Fibroblast of villous mesenchyme (primary cell): ENCODE measurements at places on chromosomes 11 and 22. TPM values are rescaled to one million over a fixed set of nuclear protein-coding genes. Genes with fewer than 3 reads are reported as not detected.

DNA sequence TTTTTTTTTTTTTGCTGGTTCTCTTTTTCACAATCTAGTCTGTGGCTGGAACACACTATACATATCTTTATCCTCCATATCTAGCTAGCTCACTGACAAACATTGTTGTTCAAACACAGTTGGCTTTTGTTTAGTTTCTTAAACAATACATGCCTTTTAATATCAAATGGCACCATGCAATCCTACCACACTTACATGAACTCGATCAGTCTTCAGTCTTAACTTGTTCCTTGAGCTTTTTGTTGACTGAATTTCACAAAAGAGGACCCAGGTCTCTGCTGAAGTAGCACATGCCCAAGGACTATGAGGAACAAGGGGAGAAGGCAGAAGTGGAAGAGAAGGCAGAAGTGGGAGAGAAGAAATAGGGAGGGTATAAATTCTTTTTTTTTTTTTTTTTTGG is 25.5 kb downstream of the TMEM123 start:
- DNase-seq, result no peak

DNA sequence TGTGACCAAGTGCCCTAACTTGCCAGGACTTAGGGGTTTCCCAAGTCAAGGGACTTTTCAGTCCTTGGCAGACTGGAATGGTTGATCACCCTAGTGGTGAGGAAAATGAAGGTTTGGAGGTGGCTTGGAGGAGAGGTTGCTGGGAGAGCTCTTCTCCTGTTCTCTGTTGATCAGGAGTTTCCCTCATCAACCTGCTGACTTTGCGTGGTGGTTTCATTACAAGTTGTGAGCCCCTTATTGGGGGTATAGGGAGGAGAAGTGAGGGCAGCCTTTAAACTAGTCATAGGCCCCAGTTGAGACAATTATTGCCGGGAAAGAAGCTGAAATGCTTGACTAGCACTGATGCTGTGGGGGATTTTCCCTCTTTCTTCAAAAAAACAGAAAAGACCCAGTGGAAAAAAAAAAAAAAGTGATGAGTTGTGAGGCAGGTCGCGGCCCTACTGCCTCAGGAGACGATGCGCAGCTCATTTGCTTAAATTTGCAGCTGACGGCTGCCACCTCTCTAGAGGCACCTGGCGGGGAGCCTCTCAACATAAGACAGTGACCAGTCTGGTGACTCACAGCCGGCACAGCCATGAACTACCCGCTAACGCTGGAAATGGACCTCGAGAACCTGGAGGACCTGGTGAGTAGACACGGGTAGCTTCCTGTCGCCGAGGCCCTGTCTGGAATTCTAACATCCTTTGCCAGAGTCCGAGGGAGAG is at the start of gene CXCR5:
CXCR5 (plus strand) TSS at position 525 of the 704 bp plus-strand sequence; CDS start at position 575, 50 bp downstream.
- DNase-seq, result no peak

- no peak for DNase-seq
Measured at GRCh38 chr11:112394304-112394703, 133.6 kb upstream of the PLET1 start.

DNA sequence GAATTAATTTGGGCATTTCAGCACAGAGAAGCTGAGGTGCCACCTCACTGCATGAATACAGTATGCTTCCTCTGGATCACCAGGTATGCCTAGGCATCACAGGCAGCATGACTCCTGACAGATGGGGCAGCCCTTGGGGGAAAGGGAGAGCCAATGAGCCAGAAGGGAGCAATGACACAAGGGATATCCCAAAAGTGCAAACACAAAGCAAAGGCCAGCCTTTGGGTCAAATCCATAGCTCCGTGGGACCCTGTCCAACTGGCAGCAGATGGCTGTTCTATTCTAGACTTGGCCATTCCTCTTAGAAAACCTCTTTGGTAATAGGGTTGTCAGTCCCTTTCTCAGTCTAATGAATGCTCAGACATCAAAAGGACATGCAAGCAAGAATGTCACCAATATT is 73.3 kb downstream of the SERGEF start:
- DNase-seq, result no peak

DNA sequence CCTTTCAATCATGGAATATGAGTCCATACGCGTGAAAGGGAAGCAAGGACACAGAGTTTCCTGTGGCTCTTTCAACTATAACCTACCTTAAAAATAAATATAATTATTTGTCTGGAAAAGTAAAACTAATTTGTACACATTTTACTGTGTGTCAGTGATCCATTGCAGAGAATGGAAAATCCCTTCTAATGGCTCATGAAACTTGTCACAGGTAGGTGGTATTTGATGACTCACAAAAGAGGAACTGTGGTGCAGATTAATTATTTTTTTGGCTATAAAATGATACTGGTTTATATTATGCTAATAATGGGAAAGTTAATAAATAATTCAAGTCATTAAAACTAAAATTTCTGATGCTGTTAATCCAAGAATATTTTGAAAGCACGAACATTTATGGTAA is 792.2 kb downstream of the METTL15 start:
- no peak for DNase-seq

DNA sequence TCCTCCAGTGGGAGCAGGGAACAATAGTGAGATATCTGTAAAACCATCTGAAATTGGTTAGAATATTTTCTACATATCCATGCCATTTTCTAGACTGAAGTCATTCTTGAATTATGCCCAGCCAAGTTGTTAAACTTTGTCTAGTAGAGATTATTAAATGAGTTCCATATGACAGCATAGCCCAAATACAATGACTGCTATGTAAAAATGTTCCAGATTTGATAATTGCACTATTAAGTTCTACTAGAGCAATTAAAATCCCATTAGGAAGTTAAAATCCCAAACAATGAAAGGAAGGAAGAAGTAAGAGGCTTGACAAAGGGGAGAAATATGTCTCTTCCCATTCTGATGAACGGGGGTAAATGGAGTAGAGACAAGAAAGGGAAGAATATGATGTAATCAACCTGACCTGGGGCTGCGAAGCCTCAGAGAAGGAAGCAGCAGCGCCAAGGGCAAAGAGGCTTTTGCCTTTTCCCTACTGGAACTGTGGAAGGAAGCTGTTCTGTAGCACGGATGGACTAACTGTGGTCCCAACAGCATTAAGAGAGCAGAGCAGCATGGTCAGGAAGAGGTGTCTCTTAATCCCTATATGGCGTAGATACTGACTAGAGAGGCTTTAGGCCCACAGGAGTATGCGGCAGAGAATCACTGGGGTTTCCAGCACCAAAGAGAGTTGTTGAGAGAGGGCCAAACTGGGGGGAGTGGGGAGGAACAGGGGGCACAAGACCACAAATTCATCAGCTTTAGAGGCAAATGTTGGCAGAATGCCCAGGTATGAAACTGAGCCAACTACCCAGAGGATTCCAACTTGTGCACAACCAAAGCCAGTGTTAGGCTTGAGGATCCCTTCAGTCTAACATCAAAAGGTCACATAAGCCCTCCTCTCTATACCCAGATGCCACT is 26.7 kb downstream of the RRP8 start:
- DNase-seq, result peak; percentile 31

- DNase-seq, result peak; percentile 85
Measured at GRCh38 chr22:41288245-41288946, 2.4 kb upstream of the RANGAP1 start.

- DNase-seq, result no peak
Measured at GRCh38 chr11:58495906-58496305, 12.0 kb downstream of the OR5B21 start.

DNA sequence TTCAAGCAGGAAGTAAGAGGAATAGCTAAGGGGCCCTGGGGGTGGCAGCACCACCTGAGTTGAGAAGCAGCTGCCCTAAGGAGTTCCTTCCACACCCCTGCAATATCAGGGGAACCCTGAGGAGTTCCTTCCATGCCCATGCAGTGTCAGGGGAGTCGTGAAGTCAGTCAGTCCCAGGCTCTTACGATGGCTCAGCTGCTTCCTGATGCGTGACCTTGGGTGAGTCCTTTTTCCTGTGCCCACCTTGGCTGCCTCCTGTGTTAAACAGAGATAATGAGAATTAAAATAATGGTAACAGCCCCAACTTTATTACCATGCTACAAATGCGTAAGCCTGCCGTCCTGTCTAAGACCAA is 181.1 kb downstream of the MIAT start:
- DNase-seq, result no peak

DNA sequence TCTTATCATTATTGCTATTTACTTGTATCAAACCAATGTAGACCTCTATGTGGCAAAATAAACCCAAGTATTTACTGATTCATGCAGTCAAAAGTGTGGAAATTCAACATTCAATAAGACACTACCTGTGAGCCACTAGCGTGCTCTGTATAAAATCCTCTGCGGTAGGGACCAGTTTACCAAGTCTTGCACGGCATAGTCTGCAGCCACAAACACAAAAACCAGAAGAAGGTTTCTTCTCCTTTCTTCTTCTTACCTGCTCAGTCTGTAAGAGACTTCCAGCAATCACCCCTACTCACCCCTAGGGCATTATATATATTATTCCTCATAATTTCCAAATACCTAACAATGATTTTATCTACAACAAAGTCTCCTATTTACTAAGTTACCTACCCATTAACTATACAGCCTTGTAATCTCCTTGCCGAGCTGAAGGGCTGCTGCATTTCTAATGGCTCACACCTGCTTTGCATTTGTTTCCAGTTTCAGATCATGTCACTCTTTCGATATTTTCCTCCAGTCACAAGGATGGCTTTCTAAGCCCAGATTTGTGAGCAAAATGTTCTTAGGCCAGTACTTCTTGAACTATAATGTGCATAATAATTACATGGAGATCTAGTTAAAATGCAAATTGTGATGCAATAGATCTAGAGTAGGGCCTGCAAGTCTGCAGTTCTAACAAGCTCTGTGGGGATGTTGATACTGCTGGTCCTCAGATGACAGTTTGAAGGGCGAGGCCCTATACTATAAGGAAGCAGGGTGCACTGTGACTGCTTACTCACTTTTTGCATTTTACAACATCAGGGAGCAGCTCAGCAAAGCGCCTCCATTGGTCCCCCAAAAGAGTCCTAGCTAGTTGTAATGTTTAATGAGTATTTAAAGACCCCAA is 191.9 kb upstream of the DDI1 start:
- no peak for DNase-seq

DNA sequence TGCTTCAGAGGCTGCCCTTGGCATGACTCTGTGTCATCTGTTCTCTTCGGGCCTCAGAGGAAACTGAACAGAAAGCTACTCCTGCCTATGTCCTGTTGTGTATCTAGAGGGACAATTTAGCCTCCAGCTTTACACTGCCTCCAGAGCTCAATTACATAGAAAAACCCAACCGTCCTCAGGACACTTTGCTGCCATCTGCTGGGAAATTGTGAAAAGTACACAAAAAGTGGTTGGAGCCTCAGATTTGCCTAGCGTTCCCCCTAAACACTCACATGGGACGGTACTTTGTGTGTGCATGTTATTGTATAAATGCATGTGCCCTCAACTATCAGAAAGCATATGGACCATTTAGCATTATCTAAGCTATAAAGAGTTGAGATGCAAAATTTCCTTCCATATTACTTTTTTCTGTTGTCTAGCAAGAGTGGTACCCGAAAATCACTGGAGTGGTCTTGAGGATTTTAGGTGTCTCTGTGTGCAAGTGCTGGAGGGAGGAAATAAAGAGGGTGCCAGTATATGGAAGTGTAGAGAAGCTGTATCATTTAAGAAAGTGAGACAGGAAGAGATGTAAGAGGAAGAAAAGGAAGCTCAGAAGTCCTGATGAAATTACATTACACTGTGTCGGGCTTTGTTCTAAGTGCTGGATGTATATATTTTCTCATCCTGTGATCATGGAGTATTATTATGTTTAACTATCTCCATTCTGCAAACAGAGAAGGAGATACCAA is 8.7 kb upstream of the MS4A4E start:
- DNase-seq, result peak; percentile 19

DNA sequence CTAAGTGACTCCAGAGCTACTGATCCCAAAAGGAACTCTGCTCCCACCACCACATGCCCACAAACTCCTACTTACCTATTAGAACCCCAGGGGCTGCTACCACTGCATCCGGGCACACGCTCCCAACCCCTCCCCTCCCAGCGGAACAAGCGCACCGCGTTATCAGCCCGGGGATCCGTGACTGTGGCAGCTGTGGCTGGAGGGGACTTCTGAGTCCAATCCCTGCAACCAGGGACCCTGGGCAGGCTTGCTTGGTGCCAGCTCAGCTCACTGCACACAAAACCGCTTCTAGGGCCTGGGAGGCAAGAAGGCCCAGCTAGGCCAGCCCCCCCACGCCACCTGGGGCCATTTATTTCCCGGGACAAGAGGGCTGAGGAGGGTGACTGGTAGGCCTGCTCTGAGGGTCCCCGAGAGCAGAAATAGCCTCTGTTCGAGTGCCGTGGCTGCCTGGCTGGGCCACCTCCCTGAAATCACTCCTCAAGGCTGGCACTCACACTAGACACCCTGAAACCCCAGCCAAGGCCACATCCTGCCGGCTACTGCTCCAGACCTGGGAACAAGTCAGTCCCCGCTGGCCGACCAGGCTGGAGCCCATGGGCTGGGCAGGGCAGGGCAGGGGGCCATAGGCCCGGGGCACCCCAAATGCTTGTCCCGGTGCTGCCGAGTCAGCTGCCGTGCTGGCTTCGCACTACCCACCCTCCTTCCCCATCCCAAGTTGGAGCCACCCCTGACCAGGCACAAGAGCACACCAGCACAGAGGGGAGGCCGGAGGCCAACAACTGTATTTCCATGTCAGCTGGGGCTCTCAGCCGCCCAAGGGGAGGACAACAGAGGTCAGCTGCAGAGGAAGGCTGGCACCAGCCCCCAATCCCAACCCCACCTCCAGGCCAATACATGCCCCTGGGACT is 1.9 kb upstream of the IFITM10 start:
- no peak for DNase-seq

DNA sequence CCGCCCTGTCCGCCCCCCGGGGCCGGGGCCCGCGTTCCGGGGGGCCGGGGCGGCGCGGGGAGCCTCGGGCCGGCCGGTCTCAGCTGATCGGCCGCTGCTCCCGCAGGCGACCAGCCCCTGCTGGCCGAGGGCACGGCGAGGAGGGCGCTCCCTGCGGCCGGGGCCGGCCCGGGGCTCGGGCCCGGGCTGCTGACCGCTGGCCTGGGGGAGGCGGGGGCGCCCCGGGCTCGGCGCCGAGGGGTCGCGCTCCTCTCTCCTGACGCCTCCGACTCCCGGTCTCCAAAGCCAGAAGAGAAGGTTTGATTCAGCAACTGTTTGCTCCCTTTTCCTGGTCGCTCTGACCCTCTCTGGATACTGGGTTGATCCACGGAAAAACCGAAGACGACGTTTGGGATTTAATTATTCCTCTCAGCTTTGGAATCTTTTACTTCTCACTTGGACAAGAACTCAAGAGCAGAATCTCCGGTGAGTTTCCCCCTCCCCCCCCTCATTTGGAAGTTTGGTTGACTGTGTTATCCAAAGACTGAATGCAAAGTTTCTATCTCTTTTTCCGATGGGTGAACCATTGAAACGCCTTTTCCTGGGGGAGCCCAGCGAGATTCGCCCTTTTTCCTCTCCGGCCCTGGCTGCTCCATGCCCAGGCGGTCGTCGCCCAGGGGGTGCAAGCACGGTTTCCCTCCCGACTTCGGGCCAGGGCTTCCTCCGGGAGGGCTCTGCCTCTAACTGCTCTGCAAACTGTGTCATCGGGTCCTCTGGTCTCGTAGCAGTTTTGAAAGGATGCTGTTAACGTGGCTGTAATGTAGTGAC is 725 bp downstream of the KDM2A start:
- DNase-seq, result peak; percentile 21

Gene CD3G
- total RNA-seq, result not detected in 2 replicates

Gene BDNF
- 20.6 and 25.5 TPM in 2 replicates for total RNA-seq

Gene UCP3
- 1.3 and 1.7 TPM in 2 replicates for total RNA-seq
